Hypothalamus (tissue), 51 donors: ENCODE measurements at places on chromosomes 13 and 19.

- DNase-seq = no peak
Observed at GRCh38 chr13:66329988-66330451, 900.1 kb downstream of the PCDH9 start.

DNA sequence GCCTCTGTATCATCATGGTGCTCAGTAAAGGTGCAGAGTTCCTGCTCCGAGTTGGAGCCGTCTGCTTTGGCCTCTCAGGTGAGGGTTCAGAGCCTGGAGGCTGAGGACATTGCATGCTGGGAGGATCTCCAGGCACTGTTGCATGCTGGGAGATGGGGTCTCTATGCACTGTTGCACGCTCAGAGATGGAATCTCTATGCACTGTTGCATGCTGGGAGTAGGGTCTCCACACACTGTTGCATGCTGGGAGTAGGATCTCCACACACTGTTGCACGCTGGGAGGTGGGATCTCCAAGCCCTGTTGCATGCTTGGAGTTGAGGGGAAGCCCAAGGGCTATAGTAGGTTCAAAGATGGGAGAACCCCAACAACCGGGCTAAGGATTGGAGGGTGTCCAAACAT is 8.3 kb downstream of the CACNG6 start:
- DNase-seq = no peak

GRCh38 chr13:44068737-44069136 is 189.0 kb downstream of the LACC1 start:
- no peak for DNase-seq

- no peak for DNase-seq
Observed at GRCh38 chr19:1618157-1619093, 13.2 kb upstream of the UQCR11 start.

DNA sequence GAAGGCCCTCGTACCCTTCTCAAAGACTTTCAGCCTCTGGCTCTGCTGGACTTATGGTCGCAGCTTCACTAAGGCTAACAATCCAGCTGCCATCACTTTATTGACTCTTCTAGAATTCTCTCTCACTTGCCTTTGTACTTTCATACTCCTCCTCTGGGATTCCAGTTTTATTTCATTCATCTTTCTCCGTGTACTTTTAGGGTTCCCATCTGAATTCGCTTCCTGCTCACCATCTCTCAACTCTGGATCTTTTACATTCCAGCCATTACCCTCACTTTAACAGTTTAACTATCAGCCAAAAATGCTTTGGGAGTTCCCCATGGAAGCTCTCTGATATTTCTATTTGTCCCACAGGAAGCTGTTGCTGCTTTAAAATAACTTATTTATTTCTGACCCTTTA is 149.3 kb upstream of the KL start:
- DNase-seq = no peak

- DNase-seq = no peak
Observed at GRCh38 chr19:38736036-38736412, 8.2 kb downstream of the CAPN12 start.

GRCh38 chr19:32919365-32919764 is 49.8 kb upstream of the SLC7A9 start:
- DNase-seq = no peak

DNA sequence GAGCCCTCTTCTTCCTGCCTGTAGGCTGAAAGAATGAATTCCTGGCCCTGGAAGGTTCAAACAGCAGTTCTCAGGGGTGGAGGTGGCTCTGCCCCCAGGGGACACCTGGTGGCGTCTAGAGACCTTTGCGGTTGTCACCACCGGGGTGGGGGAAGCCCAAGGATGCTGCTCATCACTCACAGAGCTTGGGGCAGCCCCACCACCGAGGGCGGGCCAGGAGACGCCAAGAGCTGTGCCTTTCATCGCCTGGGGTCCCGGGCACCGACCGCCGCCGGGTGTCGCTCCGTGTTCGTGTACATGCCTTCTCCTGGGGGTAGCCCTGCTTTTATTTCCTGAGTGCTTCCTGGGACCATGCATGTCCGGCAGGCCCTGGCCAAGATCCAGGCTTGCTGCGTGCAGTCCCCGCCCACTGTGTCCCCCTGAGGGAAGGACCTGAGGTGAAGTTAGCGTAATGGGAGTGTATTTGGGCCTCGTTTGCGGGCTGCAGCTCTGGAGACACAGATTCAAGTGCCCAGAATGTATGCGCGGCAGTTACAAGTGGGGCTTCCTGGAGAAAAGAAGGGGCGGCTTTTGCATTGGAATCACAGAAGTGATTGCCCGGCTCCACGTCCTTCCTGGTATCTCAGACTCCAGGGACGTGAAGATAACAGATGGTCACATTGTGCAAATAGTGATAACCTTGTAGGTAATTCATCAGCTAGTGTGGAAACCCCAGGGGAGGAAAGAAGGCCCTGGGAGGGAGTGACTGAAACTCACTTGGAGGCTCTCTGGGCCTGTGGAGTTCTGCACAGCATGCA is 7.8 kb downstream of the DOT1L start:
- no peak for DNase-seq

DNA sequence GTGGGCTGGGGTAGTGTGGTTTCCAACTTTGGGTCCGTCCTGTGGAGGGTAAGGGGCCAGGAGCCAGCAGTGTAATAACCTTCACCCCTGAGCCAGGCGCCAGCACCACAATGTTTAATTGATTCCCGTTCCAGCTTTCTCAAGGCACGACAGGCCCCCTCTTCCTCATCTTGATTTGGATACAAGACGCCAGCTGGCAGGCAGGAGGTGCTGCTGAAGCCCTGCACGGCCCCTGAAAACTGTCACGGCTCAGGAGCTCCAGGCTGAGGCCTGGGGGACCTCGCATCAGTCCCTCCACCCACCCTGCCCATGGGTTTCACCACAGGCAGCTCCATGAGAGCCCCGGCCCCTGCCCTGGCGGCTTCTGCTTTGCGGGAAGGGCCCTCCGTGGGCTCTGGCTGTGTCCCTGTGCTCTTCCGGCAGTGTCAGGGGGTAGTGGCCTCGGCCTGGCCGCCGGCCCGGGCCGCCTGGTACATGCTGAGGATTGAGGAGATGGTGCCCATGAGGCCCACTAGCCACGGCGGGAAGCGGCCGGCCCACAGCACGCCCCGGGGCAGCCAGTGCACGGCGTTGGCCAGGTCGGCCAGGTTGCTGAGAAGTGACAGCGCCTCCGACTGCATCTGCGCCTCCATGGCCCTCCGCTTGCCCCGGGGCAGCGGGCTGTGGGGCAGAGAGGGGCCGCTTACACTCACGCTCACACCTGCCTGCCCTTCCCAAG is 11.9 kb downstream of the PEX11G start:
- no peak for DNase-seq

- DNase-seq = no peak
Observed at GRCh38 chr19:3073931-3074595, 11.8 kb upstream of the TLE5 start.

GRCh38 chr19:35389192-35389861 is 18.5 kb downstream of the GPR42 start:
- no peak for DNase-seq

DNA sequence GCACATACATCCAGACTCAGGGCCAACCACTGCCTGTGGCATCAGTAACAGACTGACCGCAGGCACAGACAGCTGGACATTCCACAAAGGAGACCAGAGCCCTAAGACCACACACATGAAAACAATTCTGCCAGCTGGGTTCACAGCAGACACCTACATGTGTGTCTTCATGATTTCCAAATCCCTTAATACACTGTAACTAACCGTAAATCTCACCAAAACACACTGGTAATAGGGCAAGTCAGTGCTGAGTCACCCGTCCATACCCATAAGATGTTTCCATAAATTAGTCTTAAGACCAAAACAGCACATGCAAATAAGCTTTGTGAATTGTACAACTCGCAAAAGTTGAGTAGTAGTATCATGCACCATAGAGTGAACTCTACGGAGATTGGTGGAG is 65.4 kb downstream of the TUBGCP3 start:
- no peak for DNase-seq

DNA sequence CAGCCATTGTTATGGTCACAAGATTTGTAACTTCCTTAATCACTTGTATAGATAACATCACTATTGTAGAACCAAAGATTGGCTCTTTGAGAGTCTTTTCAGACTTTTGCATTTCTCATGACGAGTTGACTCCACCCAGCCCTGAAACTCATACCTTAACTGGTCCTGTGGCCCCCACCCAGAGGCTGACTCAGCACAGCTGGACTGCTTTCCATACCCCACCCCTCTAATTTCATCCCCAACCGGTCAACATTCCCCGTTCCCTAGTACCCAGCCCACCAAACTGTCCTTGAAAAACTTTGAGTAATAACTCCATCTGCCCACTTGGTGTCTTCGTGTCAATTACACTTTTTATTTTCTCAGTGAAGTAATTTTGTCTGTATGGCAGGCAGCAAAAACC is 32.1 kb upstream of the SLITRK1 start:
- DNase-seq = no peak

GRCh38 chr13:71751073-71751472 is 115.9 kb downstream of the DACH1 start:
- no peak for DNase-seq

- no peak for DNase-seq
Observed at GRCh38 chr19:35447606-35448469, at the start of gene FFAR2. FFAR2 (plus strand) TSS chr19:35448257; CDS start chr19:35449715, 1,458 bp downstream.

- DNase-seq = no peak
Observed at GRCh38 chr13:68056816-68057710, 826.9 kb upstream of the PCDH9 start.

DNA sequence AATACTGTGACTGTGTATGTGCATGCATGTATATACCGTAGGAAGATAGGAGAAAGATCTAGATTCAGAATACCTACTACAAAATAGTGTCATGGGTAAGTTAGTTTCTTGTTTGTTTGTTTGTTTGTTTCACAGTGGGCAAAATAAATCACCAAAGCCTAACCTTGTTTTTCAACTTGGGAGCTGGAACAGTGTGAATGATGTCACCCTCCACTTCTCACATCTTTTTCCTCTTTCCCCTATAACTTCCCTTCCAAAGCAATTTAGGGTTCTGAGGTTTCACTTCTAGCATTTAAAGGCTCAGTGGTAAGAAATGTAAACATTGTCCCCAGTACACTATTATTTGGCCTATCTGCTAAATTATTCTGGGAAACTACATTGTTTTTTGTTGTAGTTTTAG is 5.4 kb downstream of the KCTD4 start:
- no peak for DNase-seq

- peak; percentile 95 for DNase-seq
Observed at GRCh38 chr19:45691516-45692186, at the start of gene SNRPD2. SNRPD2 (minus strand) TSS chr19:45691953; CDS start chr19:45691888, 65 bp downstream.

DNA sequence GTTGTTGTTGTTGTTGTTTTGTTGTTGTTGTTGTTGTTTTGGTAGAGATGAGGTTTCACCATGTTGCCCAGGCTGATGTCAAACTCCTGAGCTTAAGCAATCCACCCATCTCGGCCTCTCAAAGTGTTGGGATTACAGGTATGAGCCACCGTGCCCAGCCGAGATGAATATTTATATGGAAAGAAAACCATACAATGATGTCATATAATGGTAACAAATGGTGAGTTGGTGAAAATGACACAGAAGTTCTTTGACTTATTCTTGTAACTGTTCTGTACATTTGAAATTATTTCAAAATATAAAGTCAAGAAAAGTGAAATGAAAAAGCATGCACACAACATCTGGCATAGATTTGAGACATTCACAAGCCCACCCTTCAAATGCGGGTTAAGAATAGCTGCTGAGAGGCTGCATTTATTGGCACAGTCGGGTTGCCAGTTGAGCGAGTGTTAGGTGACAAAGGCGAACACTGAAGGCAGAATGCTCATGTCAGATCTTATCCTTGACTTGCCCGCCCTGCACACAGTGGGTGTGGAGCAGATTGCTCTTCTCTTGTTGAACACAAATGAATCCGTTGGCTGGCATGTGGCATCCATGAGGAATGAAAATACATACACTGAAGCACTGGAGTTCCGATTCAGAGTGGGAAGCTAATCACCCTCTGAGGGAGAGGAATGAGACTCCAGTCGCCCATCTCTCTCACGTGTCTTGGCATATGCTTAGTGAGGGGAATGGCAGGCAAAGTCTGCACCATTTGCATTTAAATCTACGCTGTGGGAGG is 15.8 kb upstream of the UBE2S start:
- DNase-seq = no peak

GRCh38 chr13:68369739-68370138 is 1139.6 kb upstream of the PCDH9 start:
- DNase-seq = no peak

DNA sequence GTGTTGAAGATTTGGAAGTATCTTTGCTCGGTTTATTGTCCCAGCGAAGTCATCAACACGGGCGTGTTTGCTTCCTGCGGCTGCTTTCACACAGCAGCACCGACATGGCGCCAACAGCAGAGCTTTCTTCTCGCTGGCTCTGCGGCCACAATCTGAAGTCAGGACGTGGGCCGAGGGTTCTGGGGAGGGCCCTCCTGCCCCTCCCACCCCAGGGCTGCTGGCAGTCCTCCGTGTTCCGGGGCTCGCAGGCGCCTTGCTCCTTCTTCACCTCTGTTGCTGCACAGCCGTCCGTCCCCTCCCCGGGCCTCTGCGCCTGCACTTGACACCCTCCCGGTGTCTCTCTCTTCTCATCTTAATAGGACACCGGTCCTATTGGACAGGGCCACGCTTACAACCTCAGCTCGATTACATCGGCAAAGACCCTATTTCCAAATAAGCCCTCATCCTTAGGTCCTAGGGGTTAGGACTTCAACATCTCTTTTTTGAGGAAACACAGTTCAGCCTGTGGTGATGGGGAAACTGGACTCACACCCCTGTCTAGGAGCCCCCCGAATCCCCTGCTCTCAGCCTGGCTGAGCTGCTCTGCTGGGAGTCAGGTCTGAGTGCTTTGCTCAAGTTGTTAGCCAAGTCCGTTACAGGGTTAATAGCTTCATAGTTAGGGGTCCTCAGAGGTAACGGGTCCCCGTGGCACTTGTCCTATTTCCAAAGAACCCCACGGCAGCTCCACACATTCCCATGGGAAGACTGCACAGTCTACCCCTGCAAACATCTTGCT is 2.7 kb upstream of the TEX29 start:
- no peak for DNase-seq

GRCh38 chr13:47932950-47933923 is 67.8 kb downstream of the SUCLA2 start:
- no peak for DNase-seq

- DNase-seq = no peak
Observed at GRCh38 chr13:27496006-27496405, 45.6 kb upstream of the MTIF3 start.

- DNase-seq = no peak
Observed at GRCh38 chr13:108700422-108701170, 71.2 kb downstream of the MYO16 start.

- DNase-seq = no peak
Observed at GRCh38 chr13:72489751-72490150, 237.7 kb downstream of the MZT1 start.

GRCh38 chr13:75494491-75494890 is 12.5 kb upstream of the TBC1D4 start:
- DNase-seq = no peak

GRCh38 chr19:31356587-31357314 is 7.5 kb upstream of the TSHZ3 start:
- DNase-seq = no peak

DNA sequence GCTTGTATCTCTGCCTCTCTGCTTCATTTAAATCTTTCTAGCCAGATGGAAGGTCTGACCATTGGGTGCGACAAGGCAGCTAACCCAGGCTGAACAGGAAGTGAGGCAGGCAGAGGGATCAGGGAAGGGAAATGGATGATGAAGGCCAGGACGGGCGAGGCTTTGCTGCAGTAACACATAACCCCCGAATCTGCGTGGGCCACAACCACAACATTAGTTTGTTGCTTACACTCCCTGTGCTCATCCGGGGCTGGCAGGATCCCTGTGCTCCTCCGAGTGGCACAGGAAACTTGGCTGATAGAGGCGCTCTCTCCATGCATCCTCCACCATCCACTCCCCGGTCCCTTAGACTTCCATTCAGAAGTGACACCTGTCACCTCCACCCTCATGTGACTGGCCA is 1.1 kb upstream of the FLT3LG start:
- DNase-seq = no peak

- no peak for DNase-seq
Observed at GRCh38 chr19:1970806-1971502, 30.0 kb downstream of the CSNK1G2 start.
